SW 1271 (cell line): ENCODE measurements at places on chromosomes 3 and 15.

GRCh38 chr3:29011441-29011840, 269.4 kb upstream of the RBMS3 start:
- DNase-seq, result no peak

- DNase-seq, result no peak
Measured at GRCh38 chr3:128815318-128816064, 63.9 kb upstream of the ACAD9 start.

DNA sequence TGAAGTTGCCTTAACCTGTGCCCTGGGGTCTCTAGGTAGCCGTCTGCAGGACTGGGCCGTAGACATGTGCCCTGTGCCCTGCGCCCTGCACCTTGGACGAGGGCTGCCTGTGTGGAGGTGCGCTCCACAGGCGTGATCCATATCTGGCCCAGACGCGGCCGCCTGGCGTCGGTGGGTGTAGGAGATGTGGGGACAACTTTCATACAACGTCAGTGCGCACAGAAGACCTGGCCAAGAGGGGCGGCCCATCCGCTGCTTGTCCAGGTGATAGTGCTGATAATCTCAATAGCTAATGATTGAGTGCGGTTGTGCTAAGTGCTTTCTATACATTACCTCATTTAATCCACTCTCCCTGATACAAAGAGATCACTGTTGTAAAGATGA, 665 bp upstream of the RASGRP1 start:
- DNase-seq, result no peak

DNA sequence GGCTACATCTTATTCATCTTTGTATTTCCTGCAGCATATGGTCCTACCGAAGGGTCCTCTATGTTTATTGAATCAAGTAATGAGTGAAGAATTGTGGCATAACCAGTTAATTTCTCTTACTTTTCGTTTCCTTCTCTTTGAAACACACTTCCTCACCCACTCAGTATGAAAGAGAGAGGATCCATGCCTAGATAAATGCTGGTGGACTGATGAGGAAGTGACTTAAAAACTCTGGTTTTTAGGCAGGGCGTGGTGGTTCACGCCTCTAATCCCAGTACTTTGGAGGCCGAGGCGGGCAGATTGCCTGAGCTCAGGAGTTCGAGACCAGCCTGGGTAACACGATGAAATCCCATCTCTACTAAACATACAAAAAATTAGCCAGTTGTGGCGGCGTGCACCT, 2.2 kb upstream of the MB21D2 start:
- DNase-seq, result no peak

- no peak for DNase-seq
Measured at GRCh38 chr3:52083556-52084087, 27.3 kb upstream of the DUSP7 start.

GRCh38 chr3:113231391-113231790, 20.0 kb downstream of the BOC start:
- DNase-seq, result no peak

GRCh38 chr3:5162102-5162501, 25.4 kb upstream of the EDEM1 start:
- DNase-seq, result peak; percentile 51

DNA sequence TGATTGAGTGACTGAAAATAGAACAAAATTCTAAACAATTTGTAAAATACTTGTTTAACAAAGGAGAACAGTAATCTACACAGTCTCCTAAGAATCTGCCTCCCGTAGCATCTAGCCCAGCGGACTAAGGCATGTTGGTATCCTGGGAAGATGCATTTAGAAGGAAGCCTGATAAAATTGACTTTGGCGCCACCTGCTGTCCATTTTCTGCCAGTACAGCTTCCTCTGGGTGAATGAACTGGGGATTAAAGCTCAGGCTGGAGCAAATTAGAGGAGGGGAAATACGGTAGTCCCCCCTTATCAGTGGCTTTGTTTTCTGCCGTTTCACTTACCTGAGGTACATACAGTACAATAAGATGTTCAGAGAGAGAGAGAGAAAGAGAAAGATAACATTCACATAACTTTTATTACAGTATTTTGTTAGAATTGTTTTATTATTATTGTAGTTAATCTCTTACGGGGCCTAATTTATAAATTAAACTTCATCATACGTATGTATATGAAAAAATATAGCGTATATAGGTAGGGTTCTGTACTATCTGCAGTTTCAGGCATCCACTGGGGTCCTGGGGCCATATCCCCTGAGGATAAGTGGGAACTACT, 191.6 kb downstream of the GAP43 start:
- DNase-seq, result peak; percentile 37

- DNase-seq, result no peak
Measured at GRCh38 chr3:26588931-26589330, 33.6 kb upstream of the LRRC3B start.

DNA sequence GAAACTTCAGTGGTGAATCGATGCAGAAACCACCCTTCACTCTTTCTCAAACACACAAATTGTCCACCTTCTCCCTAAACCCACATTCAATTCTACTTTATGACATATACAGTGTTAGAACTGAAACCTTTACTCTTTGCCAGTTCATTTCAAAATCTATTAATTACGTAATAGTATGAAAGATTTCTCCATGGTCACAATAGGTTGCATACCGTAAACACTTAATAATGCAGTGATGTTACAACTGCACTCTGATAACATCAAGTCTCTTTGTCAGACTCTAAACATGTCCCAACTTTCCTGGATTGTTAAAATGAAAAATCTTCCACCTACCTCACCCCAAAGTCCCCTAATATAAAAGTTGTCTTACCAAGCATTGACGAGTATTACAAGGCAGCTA, 111.8 kb upstream of the PROK2 start:
- DNase-seq, result no peak

DNA sequence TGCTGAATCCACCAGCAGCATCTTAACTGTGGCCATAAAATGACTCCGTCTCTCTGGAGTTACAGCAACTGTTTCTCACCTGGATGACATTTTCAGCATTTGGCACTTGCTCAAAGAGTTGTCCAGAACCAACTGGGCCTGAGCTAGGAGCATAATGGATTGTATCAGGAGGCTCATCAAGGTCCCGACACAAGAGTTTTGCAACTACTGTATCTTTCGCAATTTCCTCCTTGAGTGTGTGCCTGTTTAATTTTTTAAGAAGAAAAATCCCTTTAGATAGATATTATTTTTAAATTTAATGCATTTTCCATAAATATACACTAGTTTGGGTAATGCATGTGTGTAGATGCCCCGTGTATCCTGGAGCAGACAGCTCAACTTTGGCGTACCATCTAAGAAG, 44.3 kb upstream of the C3orf49 start:
- DNase-seq, result no peak

GRCh38 chr3:44365952-44366351, 27.4 kb downstream of the TCAIM start:
- DNase-seq, result no peak

DNA sequence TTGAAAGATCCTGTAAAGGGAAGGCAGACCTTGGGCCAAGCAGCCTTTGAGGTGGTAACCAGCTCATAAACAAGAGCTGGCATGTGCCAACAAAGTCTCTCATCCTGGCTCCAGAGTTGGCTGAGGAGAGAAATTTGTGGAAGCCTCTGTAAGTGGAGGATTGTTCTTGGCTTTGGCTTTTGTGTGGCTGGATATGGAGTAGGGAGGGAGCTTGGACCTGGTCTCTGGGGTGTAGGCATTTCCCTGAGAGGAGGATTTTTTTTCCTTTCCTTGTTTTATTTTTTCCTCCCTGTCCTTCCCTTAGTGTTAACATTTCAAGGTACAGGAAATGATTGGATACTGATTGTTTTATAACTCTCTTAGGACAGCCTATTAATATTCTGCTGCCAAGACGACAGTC, 60.8 kb downstream of the ZNF609 start:
- DNase-seq, result no peak

DNA sequence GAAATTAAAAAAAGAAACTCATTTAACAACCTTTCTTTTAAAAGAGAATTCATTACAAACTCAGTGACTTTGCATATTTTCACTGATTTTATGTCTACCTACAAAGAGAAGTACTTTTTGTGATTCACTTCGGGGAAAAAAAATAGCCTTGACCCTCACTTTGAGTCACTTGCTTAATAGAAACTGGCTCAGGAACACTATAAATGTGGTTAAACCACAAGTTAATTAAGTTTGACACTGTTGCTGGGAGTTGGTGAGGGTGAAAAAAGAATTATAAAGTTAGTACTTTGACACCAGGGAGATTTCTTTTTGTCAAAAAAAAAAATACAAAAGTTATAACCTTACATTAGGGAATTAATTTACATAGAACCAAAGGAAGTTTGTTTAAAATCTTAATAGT, 810.9 kb downstream of the NR2F2 start:
- no peak for DNase-seq

DNA sequence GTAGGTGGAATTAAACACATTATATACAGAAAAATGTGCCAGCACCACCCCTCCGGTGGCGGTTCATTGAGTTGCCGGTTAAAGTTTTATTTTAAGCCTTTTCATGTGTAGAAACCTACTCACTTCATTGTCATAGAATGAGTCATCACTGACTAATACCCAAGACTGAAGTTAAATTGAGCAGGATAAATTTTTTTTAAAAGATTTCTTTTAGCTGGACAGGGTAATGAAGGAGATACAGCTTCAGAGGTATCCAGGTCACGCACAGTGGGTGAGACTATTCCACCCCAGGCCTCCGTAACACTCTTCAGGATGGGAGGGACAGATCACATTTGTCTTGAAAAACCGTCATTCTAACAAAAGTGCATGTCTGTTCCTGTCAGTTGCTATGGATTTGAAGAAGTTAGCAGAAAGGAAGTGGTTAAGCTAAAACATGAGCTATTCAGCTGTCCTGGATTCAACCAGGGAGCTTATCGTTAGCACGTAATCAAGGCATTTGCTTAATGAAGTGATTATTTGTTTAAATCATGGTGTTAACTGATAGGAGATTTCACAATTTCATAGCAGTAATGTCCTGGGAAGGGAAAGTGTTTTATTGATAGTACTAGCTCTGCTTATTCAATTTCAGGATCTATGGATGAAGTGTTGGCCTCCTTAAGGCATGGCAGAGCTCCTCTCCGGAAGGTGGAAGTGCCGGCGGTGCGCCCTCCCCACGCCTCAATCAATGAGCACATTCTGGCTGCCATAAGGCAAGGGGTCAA, 23.4 kb downstream of the WHAMM start:
- DNase-seq, result peak; percentile 83

DNA sequence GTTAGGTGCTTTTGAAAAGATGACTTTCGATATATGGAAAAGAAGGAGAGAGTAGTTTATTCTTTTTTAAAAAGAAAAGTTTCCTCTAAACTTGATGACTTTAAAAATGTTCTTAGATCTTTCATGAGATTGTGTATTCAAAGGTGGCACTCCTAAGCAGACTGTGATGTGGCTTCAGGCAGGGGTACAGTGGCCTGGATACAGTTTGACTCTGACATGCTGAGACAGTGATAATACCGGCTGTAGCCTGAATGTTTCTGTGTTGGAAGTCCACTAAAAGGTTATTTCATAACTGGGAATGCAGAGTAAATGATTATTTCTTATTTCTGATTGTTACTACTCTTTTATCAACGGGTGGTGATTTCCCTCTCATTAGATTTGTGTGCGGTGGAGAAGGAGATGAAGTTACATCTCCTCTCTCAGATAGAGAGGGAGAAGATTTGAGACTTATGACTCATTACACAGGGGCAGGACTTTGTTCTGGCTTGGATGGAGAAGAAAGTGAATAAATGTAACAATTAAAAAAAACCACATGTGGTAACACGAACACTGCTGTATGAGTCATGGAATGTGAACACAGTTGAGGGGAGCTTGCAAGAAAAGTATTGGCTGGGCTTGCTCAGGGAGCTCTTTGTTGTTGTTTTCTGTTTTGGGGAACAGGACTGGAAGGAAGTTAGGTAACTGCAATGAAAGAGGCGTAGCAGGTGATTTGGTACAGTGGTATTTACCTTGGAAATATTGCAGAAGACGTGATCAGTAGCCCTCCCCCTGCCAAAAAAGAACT, 21.6 kb downstream of the SPTSSB start:
- no peak for DNase-seq
